Stimulated activated CD4-positive, alpha-beta T cell treated with anti-CD3 and anti-CD28 coated beads, Interleukin-12 subunit alpha, Interleukin-12 subunit beta, amount 100 ng/mL, for 48 hours (primary cell): ENCODE measurements at places on chromosomes 6 and 20.

GRCh38 chr6:87656857-87657256 lies 45.2 kb downstream of the AKIRIN2 start:
- DNase-seq, result no peak

DNA sequence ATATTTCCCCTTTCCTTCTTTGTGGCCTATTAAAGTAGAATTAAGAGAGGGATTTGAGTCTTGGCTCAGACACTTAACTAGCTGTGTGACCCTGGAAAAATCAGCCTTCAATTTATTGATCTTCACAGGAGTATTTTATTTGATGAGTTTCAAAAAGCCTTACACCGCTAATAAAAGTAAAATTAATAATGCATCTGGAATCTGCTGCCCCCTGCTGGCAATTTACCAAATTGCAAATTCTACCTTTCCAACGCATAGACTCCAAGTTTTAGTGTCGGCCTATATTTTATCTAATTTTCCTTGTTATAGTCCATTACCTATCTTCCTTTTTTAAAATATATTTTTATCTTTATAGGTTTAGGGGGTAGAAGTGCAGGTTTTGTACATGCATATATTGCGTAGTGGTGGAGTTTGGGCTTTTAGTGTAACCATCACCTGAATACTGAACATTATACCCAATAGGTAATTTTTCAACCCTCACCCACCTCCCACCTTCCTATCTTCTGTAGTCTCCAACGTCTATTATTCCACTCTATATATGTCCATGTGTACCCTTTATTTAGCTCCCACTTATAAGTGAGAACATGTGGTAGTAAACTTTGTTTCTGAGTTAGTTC lies 46.3 kb downstream of the GOPC start:
- no peak for DNase-seq

GRCh38 chr6:142679907-142680700 lies 264.9 kb downstream of the HIVEP2 start:
- DNase-seq, result peak; percentile 57

DNA sequence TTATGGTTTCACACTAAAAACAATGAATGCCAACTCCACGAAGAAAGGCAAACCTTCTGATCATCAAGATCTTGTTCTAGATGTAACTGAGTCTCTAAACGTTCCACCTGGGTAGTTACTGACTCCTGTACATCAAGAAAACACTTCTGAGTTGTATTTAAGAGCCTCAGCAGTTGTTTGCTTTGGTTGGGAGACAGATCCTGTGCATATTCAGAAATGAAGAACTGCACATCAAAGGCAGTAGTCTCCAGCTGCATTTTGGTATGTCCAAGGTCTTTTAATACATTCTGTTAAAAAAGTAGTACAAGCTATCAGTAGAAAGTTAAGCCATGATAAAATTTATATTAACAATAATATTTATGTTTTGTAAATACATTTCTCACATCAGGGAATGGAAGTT lies 41.3 kb downstream of the DST start:
- no peak for DNase-seq

- no peak for DNase-seq
Measured at GRCh38 chr6:24448396-24448795, 41.0 kb downstream of the GPLD1 start.
